ENCODE measurements at places on chromosomes 2 and 18.

- DNase-seq = no peak
Observed at GRCh38 chr18:5059696-5060032, 137.4 kb downstream of the AKAIN1 start.

DNA sequence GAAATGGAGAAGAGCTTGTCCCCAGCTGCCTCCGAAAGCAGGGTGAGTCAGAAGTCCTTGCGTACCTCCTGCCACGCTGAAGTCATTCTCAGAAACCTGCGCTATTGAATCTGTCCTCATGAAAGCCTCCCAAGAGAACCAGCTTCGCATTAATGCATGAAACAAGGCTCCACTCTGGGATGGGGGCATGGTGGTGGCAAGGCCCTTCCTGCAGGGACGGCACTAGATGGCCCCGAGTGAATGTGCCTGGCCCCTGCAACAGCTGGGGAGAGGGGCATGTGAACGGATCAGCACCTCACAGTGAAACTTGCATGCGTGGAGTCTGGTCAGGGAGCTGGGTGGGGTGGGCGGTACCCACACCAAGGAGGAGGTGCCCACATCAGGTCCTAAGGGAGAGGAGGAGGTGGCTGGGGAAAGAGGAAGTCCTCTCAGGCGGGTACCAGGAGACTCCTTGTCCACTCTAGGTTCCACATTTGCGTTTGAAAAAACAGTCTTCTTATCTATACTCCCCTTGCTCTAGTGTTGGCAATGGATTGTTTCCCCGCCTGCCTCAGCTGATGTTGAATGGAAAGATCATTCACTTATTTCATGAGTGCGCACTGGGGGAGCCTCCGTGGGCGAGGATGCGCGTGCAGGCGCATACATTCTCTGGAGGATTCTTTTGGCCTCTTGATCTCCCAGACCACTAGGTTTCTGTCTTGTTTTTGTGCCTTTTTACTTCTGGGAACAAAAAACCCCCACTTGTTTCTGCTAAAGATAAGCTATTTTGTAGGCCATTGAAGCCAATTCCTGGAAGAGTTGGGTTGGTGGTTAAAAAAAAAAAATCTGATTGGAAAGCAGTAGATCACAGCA, 104.7 kb downstream of the KLHL29 start:
- no peak for DNase-seq

- DNase-seq = no peak
Observed at GRCh38 chr2:7812231-7812995, 869.4 kb upstream of the ID2 start.

DNA sequence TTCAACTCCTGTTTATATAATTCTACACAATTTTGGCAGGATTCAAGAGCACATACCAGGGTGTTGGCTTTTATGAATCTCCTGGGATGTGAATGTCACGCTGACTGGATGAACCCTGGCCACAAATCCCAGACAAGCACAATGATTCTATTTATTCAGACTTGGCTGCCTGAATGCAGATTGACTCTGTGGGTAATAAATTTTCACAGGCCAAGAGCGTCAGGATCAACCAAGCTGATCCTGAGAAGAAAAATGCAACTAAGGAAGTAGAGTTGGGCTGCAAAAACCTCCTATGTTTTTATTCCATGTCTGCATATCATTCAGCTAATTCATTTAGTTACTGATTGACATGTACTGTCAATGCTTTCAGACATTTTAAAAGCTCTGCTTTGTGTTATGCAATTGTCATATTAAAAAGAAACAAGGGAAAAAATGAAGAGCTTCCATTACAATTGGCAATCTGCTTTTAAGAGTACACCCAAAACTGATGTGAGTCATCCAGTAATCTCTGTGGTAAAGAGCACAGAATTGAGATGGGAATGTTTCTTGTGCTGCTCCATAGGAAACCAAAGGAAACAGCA, 173.0 kb upstream of the REV1 start:
- DNase-seq = no peak

DNA sequence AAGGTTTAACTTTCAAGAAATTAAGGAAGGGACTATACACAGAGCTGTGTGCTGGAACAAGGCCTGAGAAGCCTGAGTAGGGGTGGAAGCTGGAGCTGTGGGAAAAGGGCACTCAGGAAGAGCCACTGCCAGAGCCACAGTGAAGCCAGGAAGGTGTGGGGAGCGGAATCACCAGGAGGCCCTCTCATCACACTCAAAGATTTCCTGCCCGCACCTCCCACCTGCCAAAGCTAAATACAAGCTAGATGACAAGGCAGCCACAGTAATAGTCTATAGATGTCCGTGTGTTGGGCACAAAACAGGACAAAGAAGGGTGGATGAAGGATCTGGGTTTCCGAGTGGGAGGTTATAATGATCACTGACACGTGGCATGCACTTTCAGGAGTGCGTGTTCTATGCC, 126.0 kb downstream of the ZNF532 start:
- DNase-seq = no peak

DNA sequence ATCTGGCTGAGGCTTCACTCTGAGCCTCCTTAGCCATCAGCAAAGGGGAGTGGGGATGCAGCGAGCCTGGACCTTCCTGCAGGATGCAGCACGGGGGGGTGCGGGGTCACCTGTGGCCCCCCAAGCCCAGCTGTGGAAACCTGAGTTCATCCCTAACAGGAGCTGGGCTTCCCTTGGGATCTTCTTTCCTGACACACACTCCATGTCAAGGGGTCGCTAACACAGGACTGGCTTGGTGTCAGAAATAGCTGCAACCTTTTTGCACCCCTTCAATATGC, 174.7 kb downstream of the RTP5 start:
- no peak for DNase-seq

- no peak for DNase-seq
Observed at GRCh38 chr2:230582851-230583283, 129.8 kb upstream of the CAB39 start.

- no peak for DNase-seq
Observed at GRCh38 chr18:75896865-75897264, 469.4 kb upstream of the SMIM21 start.

- DNase-seq = no peak
Observed at GRCh38 chr2:102803897-102804217, 42.0 kb downstream of the TMEM182 start.

Measured in Kasumi-1 (cell line).